ENCODE measurements at places on chromosomes 11 and 22. TPM values are rescaled to one million over a fixed set of nuclear protein-coding genes. Genes with fewer than 3 reads are reported as not detected.

Gene KIF18A
- 4.1 TPM for total RNA-seq

Gene MLC1
- not detected for total RNA-seq

- DNase-seq: no peak
These were observed 76.9 kb downstream of the NTM start for GRCh38 chr11:131447277-131447815.

DNA sequence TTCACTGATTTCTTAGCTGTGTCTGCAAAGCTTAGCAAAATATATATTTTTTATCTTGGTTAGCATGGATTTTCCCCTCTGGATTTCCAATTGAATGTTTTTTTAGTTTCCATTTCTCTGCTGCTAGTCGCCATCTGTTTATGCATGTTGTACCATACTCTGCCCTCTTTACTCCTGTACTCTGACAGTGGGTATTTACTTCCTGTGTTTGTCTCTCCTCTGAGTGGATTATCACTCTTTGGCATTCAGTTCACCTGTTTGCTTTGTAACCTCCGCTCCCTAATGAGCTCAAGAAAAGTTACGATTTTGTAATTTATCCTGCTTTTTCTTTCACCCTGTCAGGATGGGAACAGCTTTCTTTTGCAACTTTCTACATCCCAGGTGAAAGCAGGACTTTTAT is 59.1 kb downstream of the PDHX start:
- DNase-seq: no peak

Measured in B cell (primary cell).